ENCODE measurements at places on chromosomes 3 and 15. TPM values are rescaled to one million over a fixed set of nuclear protein-coding genes. Genes with fewer than 3 reads are reported as not detected.
A peak's percentile ranks its signal among the peaks of the same experiment; 100 is the strongest.

DNA sequence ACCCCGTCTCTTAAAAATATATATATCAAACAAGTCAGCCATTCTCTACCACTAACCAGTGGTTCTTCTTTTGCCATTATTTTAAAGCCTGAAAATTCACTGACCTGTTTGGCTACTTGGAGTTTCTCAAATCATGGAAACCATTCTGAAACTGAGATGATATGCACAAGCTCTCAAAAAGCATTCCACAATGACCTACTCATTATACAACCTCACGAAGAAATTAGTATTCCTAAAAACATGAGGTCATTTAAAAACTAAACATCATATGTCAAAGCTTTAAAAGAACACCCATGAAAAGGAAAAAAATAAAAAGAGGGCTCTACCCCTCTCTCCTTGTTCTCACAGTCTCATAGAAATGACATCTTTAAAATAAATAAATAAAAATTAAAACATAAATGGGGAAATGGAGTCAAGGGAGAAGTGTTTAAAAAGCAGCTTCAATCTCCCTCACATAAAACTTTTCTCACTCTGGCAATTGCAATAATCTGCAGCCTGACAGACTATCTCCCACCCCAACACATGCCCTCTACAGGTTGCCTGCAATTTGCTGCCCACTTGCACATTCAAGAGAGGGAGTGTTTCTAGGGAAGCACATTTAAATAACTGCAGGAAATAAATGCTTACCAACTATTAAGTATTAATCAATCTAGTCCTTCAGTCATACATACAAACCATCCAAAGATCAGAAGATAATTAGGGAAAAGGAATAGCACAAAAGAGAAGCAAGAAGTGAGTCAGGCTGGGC, 73.3 kb downstream of the TRANK1 start:
- H3K36me3 ChIP-seq = no peaks in the 10 kb centered on the region
- H3K27ac ChIP-seq = no peak overlapping the region
- no peaks in the 10 kb centered on the region for H3K27me3 ChIP-seq
- H3K4me3 ChIP-seq = no peak overlapping the region

DNA sequence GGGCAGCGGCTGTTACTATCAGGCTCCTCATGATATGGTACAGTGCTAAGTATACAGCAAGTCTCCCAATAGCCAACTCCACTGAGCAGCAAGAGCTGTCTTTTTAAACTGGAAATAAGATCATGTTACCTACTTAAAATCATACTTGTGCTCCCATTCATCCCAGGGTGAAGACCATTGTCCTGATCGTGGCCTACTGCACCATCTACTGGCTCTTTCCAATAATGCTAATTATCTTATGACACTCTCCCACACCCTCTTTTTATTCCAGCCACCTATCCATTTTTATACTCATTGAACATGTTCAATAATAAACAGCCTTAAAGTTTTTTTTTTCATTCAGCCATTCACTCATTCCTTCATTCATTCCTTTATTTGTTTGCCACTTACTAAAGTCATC, 117.7 kb downstream of the GBE1 start:
- peaks cover 18% of the 10 kb centered on the region for H3K36me3 ChIP-seq
- no peak overlapping the region for H3K4me3 ChIP-seq
- H3K27me3 ChIP-seq = no peaks in the 10 kb centered on the region
- H3K27ac ChIP-seq = peak overlapping the region; percentile 34
- no peak for DNase-seq
- no peaks in the 10 kb centered on the region for H3K4me1 ChIP-seq

The GRAMD2A gene
- total RNA-seq = 20.7 TPM

The TEX9 gene
- total RNA-seq = 7.0 TPM

GRCh38 chr15:75153087-75153486, 48.6 kb upstream of the C15orf39 start:
- H3K27ac ChIP-seq = no peak overlapping the region
- H3K36me3 ChIP-seq = no peaks in the 10 kb centered on the region
- H3K27me3 ChIP-seq = no peaks in the 10 kb centered on the region
- no peak for DNase-seq
- peaks cover 45% of the 10 kb centered on the region for H3K4me1 ChIP-seq

DNA sequence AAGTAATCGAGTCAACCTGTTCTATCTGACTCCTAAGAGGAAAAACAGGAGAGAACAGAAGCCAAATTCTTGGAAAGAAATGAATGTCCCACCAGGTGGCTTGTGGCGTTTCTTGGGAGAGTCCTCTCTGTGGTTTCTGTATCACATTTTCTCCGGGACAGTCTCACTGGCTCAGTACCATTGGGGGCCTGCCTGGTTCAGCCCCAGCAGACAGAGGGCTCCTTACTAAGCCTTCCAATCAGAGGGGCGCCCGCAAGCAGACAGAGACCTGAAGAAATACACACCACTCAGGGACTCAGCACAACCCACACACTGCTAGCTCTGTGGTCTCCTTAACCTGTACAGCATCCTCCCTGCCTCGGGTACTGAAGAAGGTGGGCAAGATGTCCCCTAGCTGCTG, 302.1 kb downstream of the TLE3 start:
- peaks cover 19% of the 10 kb centered on the region for H3K4me1 ChIP-seq
- DNase-seq = no peak
- no peaks in the 10 kb centered on the region for H3K36me3 ChIP-seq
- no peak overlapping the region for H3K4me3 ChIP-seq

The SERPINI2 gene
- total RNA-seq = not detected

DNA sequence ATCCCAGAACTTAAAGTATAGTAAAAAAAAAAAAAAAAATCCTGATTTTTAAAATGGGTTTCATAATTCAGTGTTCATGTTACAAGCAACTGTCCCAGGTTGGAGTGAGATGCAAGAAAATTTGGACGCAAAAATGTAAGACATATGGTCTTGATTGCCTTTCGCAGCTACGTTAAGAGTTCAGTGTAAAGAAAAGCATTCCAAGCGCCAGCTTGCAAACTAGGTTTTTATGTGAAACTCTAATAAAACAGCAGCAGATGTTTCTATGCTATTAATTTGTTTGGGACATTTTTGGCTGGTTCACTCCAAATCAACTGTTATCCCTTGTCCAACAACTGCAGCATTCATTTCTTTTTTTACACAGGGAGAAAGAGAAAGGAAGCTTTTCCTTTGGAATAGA, 957.8 kb downstream of the ROBO1 start:
- H3K27me3 ChIP-seq = no peaks in the 10 kb centered on the region
- no peak overlapping the region for H3K4me3 ChIP-seq
- H3K4me1 ChIP-seq = no peaks in the 10 kb centered on the region
- no peak overlapping the region for H3K27ac ChIP-seq
- H3K36me3 ChIP-seq = no peaks in the 10 kb centered on the region

DNA sequence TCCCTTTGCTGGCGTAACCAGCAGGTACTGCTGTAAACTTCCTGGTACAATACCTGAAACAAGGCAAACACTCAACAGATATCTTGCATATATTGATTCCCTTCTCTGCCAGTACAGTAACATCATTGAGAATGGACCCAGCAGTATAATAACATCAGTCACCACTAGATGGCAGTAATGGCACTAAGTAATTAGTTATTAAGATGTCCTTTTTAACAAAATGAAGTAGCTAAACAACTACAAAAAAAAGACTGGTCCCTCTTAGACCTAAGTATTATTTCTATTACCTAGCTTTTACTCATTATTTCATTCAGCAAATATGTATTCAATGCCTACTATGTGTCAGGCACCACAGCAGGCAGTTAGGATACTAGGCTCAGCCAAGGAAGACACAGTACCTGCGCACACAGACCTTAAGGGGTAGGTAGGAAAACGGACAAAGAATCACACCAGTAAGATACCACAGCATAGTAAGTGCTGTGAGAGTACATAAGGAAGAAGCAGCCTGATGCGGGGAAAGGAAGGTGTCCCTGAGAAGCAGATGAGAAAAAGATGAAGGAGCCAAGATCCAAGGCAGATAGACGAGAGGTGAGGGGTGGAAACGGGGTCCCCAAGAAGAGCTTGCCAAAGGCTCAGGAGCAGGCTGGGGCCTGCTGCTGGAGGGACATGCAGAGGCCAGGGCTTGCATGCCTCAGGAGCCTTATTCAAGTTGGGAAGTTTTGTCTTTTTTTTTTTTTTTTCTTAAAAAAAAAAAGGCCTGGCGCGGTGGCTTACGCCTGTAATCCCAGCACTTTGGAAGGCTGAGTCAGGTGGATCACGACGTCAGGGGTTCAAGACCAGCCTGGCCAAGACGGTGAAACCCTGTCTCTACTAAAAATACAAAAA, 102.7 kb upstream of the CHD2 start:
- peaks cover 15% of the 10 kb centered on the region for H3K4me1 ChIP-seq
- H3K36me3 ChIP-seq = no peaks in the 10 kb centered on the region
- H3K4me3 ChIP-seq = no peak overlapping the region
- no peaks in the 10 kb centered on the region for H3K27me3 ChIP-seq
- H3K27ac ChIP-seq = peak overlapping the region; percentile 72
- DNase-seq = peak; percentile 18

GRCh38 chr15:67146234-67146633, 80.8 kb downstream of the SMAD3 start:
- DNase-seq = no peak
- H3K4me1 ChIP-seq = peaks cover 57% of the 10 kb centered on the region
- H3K4me3 ChIP-seq = no peak overlapping the region
- no peaks in the 10 kb centered on the region for H3K36me3 ChIP-seq
- no peaks in the 10 kb centered on the region for H3K27me3 ChIP-seq

GRCh38 chr3:73259856-73260255, 198.4 kb downstream of the EBLN2 start:
- peaks cover 4% of the 10 kb centered on the region for H3K27me3 ChIP-seq

DNA sequence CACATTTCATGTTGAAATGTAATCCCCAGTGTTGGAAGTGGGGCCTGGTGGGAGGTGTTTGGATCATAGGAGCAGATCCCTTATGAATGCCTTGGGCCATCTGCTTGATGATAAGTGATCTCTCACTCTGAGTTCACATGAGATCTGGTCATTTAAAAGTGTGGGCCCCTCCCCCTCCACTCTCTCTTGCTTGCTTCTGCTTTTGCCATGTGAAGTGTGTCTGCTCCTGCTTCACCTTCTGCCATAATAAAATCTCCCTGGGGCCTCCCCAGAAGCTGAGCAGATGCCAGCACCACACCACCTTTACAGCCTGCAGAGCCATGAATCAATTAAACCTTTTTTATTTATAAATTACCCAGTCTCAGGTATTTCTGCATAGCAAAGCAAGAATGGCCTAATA, 14.2 kb upstream of the CD200R1L start:
- no peak overlapping the region for H3K4me3 ChIP-seq
- H3K4me1 ChIP-seq = peaks cover 21% of the 10 kb centered on the region
- no peaks in the 10 kb centered on the region for H3K27me3 ChIP-seq

The ECE2 gene
- total RNA-seq = not detected

The CHRNA5 gene
- 2.5 TPM for total RNA-seq

The NTRK3 gene
- 4.1 TPM for total RNA-seq

The HGD gene
- 1.0 TPM for total RNA-seq

The COL6A5 gene
- total RNA-seq = 0.93 TPM

The BUB1B gene
- total RNA-seq = 8.6 TPM

DNA sequence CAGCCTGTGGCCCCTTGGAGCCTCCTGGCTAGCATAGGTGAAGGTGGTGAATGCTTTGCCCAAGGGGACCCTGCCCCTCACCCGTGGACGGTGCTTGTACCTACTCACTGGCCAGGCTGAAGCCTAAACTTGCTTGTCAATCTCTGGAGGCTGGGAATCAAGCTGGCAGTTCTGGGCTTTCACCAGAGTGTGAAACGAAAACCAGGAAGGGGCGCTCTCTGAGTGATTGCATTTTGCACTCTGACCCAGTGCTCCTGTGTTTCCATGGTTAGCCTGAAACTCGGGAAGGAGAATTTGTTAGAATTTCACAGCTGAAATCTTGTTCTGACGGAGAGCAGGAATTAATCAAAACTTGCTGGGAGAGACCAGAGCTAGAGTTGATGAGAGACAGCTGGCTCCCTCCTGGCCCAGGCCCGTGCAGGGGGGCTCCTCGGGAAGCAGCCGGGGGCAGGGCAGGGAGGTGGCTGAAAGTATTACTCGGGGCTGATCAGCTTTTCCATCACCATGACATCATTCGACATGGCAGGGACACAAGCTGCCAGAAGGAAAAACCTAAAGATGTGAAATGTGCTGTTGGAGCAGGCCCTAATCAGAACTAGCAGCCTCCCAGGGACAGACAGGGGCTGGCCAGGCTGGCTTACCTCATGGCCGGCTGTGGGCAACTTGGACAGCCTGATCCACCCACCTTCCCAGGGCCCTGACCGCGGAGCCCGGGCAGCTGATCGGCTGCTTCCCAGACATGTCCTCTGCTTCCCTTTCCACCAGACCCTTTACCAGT, 323.6 kb upstream of the CTDSPL start:
- no peaks in the 10 kb centered on the region for H3K36me3 ChIP-seq
- H3K4me1 ChIP-seq = no peaks in the 10 kb centered on the region
- no peaks in the 10 kb centered on the region for H3K27me3 ChIP-seq
- no peak for DNase-seq
- H3K27ac ChIP-seq = no peak overlapping the region

Measured in left lung (tissue), 14 donors.